ENCODE measurements at places on chromosomes 13 and 19.

GRCh38 chr13:30997697-30998096, 65.2 kb downstream of the TEX26 start:
- no peak for DNase-seq

- no peak for DNase-seq
Measured at GRCh38 chr13:35804901-35805300, 326.3 kb downstream of the DCLK1 start.

- DNase-seq: no peak
Measured at GRCh38 chr19:7230826-7231225, 63.4 kb downstream of the INSR start.

DNA sequence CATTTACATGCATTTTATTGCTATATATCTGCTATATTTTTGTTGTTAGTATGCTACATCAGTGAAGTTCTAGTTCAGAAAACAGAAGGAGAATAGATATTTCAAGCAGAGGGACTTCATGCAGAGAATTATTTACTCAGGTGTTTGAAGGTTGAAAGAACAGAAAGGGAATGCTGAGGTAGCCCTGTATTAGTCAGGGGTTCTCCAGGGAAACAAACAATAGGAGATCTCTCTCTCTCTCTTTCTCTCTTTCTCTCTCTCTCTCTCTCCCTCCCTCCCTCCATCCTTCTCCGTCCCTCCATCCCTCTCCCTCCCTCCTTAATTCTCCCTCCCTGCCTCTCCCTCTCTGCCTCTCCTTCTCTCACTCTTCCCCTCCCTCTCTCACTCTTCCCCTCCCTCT, 114.3 kb upstream of the TDRD3 start:
- DNase-seq: no peak

GRCh38 chr13:73096173-73096572, 37.4 kb downstream of the KLF5 start:
- no peak for DNase-seq

- DNase-seq: no peak
Measured at GRCh38 chr13:59542303-59542702, 621.4 kb downstream of the DIAPH3 start.

DNA sequence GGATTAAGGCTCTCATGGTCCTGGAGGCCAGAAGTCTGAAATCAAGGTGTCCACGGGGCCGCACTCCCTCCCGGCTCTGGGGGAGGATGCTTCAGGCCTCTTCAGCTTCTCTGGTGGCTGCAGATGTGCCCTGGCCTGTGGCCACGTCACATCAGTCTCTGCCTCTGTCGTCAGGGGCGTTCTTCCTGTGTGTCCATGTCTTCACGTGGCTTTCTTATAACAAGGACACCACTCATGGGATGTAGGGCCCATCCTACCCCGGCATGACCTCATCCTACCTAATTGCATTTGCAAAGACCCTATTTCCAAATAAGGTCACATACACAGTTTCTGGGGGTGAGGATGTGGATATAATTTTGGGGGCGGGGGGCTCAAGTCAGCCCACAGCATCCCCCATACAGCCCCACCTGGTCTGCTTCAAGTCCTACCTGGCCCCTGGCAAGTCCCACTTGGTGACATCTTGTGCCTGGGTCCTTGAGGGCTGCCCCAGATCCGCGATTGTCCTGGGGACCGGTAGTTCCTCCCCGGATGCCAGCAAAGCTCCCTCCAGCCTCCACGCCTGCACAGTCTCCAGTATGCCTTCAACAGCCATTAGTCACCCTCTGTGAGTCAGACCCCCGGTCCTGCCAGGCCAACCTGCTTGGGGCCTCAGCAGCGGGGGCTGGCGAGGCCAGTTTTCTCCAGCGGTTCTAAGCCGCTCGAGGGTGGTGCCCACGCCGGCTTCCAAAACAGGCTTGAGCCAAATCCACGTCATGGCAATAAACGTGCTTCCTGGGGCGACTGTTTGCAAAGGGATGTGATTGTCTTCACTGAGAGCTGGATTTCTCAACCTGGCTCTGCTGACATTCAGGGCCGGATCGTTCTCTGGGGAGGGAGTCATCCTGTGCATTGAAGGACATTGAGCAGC, 32.2 kb downstream of the MYO9B start:
- no peak for DNase-seq

GRCh38 chr19:52941941-52942385, 18.7 kb upstream of the ZNF888 start:
- no peak for DNase-seq

GRCh38 chr13:47957073-47957472, 44.0 kb downstream of the SUCLA2 start:
- DNase-seq: no peak

DNA sequence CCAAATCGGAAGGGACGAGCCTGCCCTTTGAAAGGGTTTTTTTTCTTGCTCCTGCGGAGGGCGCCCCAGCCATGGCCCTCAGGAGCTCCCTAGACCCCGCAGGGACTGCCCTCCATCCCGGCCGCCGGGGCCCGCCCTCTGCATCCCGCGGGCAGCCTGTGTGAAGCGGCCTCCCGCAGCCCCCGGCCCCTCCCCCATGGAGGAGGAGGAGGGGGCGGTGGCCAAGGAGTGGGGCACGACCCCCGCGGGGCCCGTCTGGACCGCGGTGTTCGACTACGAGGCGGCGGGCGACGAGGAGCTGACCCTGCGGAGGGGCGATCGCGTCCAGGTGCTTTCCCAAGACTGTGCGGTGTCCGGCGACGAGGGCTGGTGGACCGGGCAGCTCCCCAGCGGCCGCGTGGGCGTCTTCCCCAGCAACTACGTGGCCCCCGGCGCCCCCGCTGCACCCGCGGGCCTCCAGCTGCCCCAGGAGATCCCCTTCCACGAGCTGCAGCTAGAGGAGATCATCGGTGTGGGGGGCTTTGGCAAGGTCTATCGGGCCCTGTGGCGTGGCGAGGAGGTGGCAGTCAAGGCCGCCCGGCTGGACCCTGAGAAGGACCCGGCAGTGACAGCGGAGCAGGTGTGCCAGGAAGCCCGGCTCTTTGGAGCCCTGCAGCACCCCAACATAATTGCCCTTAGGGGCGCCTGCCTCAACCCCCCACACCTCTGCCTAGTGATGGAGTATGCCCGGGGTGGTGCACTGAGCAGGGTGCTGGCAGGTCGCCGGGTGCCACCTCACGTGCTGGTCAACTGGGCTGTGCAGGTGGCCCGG, 815 bp downstream of the MAP3K10 start:
- no peak for DNase-seq

GRCh38 chr19:543910-544608, at the start of gene GZMM:
TSS of gene GZMM (plus strand) at chr19:544053. CDS start at chr19:544072, 19 bp downstream.
- DNase-seq: no peak

- no peak for DNase-seq
Measured at GRCh38 chr19:41302624-41303351, 7.2 kb upstream of the CCDC97 start.

- no peak for DNase-seq
Measured at GRCh38 chr13:43238341-43239083, 215.1 kb downstream of the DNAJC15 start.

DNA sequence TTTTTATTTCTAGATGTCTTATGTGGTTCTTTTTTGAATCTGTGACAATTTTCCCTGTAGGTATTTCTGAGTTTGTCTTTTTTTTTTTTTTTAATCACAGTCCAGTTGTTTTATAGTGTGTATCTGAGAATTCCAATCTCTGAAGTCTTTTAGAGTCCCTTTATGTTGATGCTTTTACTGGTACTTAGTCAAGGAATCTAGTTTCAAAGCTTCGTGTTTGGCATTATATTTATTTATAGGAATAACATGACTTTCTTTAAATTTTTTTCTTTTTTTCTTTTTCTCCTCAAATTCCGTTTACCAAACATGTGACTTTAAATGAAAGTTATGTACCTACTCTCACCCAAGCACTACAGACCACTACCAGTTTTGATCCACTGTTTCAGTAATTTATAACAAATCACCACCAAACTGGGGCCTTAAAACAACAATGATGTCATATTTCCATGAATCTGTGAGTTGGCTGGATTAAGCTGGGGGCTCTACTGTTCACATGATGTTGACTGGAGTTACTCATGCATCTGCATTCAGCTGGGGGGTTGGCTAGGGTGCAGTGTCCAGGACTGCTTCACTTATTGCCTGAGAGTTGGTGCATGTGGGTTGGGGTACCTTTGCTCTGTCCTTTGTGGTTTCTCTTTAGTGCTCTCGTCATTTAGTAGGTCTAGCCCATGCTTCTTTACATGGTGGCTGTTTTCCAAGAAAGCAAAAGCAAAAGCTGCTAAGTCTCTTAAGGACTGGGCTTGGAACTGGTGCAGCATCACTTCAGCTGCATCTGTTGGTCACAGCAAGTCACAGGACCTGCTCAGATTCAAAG, 22.3 kb downstream of the KCTD4 start:
- DNase-seq: no peak

GRCh38 chr19:14795078-14795721, 16.8 kb upstream of the ADGRE2 start:
- DNase-seq: no peak

GRCh38 chr19:33703821-33704220, 82.1 kb downstream of the CHST8 start:
- DNase-seq: no peak

DNA sequence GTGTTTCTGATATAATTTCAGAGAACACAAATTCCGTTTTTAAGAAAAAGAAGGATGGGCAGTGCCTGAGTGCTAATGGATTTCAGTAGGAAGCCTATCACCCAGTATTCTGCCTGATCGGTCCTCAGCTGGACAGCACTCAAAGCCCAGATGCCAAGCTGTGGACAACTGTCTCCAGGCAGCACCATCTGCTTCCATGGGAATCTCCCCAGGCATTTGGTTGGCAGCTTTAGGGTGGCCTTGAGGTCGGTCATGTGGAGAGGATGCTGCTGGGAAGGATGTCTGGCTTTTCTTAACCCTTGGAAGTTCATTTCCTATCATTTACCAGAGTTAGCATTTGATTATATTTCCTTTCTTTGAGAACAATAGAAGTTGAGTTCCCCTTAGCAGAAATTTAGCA, 311.7 kb downstream of the TBC1D4 start:
- DNase-seq: no peak

GRCh38 chr13:67390462-67391086, 160.4 kb upstream of the PCDH9 start:
- DNase-seq: no peak

- no peak for DNase-seq
Measured at GRCh38 chr19:29263305-29264135, 50.6 kb upstream of the UQCRFS1 start.

- DNase-seq: no peak
Measured at GRCh38 chr19:49952479-49952836, 8.5 kb downstream of the SIGLEC11 start.

DNA sequence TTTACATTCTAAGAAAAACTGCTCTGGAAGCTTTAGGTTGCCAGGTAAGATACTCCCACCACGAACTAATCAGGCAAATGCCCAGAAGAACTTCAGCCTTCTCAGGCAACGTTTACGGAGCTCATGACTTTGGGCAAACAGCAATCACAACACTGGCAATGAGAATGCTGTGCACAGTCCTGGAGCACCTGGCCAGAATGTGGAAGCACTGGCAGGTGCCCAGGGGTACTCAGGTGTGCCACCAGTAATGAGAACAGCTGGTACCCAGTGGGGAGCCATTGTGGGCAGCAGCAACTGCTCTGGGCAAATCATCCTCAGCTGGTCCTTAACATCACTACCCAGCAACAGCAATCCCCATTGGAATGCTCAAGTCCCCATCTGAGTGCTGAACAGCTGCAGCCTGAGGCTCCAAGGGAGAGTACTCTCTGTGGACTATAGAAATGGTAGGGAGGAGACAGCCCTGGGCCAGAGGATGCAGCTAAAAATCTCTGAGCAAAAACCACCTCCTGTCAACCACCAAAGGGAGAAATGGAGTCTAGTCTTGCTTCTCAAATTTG, 210.0 kb downstream of the FOXO1 start:
- DNase-seq: no peak

GRCh38 chr19:13581576-13581975, 75.3 kb upstream of the CACNA1A start:
- DNase-seq: no peak

DNA sequence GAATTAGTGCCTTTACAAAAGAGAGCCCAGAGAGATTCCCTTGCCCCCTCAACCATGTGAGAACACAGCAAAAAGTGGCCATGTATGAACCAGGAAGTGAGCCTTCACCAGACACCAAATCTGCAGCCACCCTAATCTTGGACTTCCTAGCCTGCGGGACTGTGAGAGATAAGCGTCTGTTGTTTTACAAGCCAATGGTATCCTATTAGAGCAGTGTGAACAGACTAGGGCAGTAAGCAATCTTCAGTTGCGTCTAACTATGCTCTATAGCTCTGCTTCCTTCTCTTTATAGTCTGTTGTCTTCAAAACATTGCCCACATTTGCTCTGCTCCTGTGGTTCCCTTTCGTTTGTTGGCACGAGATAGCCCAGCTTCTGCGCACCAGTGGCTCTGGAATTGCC, 109.5 kb upstream of the FNDC3A start:
- DNase-seq: no peak

DNA sequence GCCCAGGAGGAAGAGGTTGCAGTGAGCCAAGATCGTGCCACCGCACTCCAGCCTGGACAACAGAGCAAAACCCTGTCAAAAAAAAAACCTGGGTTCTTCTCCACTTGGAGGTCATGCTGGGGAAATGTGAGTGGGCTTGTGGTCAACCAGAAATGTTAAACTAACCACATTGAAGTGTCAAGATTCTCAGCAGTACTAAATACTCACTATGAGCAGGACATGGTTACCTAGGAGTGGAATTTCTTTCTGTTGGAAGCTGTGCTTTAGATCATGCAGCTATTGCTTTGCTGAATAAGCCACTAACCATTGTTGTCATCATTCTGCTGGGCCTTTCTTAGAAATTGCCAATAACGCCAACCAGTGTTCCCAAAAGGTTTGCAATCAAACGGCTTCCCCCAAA, 253.3 kb upstream of the TSHZ3 start:
- DNase-seq: no peak

DNA sequence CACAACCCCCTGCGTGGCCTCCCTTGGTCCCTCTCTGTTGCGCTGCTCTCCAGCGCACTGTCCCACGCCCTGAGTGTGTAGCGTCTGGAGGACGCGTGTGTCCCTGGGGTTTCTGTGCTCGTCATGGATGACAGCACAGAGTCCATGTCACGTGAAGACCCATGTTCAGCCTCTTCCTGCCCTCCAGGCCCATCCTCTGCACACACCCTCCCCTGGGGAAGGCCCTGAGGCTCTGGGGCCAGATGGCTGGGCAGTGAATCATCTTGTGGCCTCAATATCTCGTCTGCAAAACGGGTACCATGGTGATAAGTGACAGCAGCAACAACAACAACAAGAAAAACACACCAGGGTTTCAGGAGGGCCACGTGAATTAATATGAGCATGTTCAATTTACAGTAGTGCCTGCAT, 71.5 kb upstream of the ARHGEF7 start:
- no peak for DNase-seq

DNA sequence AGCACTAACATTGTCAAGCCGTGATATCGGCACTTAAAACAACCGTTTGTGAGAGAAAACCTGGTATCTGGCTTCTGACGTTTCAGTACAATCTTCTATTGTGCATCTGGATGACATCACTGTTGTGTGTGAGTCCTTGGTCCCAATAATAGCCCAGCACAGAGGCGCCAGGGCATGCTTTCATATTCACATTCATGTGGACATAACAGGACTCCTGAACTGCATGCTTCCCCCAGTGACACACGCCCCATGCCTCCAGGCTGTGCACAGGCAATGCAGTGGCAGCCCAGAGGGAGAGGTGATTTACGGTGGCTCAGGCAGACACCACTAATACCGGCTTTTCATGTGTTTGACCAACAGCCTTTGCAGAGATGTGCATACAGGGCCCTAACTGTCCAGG, 58.1 kb downstream of the MRPL57 start:
- no peak for DNase-seq

- DNase-seq: no peak
Measured at GRCh38 chr13:26540334-26540733, 17.1 kb upstream of the WASF3 start.

GRCh38 chr19:48121909-48122371, 11.3 kb upstream of the PLA2G4C start:
- DNase-seq: no peak

GRCh38 chr19:32038961-32039360, 306.4 kb upstream of the ZNF507 start:
- no peak for DNase-seq
